ENCODE measurements at places on chromosomes 1 and 21. TPM values are rescaled to one million over a fixed set of nuclear protein-coding genes. Genes with fewer than 3 reads are reported as not detected.
A peak's percentile ranks its signal among the peaks of the same experiment; 100 is the strongest.

Gene IFI16
- 102 TPM for total RNA-seq

Gene SLAMF7
- total RNA-seq: 7.9 TPM

Gene NHLH2
- 0.41 TPM for total RNA-seq

DNA sequence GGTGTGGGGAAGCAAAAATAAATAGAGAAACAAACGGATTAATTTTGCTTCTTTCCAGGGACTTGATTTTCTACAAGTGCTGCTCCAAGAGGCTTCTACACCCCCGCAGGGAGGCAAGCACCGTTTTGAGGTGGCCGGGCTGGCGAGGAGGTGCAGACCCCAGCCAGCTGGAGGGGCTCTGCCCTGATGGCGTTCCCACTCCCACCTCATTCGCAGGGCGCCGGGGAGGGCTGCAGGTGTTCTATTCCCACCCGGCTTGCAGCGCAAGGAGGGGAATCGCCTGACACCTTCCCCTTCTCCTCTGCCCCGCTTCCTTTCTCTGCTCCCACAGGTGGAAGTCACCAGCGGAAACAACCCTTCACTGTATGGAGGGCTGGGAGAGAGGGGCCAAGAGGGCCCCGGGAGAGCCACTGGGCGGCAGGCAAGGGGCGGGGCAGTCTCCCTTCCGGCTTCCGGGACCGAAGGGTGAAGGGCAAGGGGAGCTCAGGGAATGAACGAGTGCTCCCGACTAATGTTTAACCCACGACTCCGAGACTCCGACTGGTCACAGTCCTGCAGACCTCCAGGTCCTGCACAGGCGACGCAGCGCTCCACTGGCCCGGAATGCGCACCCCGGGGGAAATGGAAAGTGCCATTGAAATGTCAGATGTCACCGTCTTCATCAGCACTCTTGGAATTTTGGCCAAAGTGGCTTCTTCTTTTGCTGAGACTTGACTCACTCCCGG lies 29.1 kb downstream of the TEX35 start:
- peak; percentile 72 for DNase-seq

GRCh38 chr1:36562181-36562685 lies 79.5 kb upstream of the CSF3R start:
- peak; percentile 14 for DNase-seq

Gene OR6N2
- 0.30 TPM for total RNA-seq

Gene VSIG8
- 0.35 TPM for total RNA-seq

DNA sequence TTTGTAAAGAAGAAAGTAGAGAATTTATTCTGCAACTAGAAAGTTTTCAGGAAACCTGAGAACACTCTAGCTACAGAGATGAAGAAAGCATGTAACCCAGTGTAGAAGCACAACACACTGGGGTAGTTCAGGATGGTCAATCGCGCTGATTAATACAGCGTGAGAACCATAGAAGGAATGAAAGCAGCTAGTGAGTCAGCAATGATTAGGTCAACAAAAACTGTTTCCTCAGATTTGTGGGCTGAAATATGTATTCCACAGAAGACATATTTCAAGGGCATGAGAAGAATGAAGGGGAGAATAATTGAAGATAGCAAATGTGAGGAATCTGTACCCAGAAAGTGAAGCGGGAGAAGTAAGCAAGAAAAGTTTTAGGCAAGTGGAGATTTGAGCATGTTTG lies 97.8 kb upstream of the ADGRL2 start:
- DNase-seq: no peak

GRCh38 chr1:166947398-166948043 lies 27.8 kb downstream of the ILDR2 start:
- peak; percentile 43 for DNase-seq

GRCh38 chr21:31873696-31874599 lies 1.1 kb downstream of the HUNK start:
- peak; percentile 57 for DNase-seq

Gene S100A7
- not detected for total RNA-seq

GRCh38 chr1:37902983-37903382 lies 43.6 kb upstream of the MTF1 start:
- no peak for DNase-seq

- no peak for DNase-seq
Observed at GRCh38 chr1:14599183-14599791, 802 bp downstream of the KAZN start.

Gene RGS8
- not detected for total RNA-seq

GRCh38 chr1:84856726-84857270 lies 36.2 kb downstream of the LPAR3 start:
- DNase-seq: no peak

DNA sequence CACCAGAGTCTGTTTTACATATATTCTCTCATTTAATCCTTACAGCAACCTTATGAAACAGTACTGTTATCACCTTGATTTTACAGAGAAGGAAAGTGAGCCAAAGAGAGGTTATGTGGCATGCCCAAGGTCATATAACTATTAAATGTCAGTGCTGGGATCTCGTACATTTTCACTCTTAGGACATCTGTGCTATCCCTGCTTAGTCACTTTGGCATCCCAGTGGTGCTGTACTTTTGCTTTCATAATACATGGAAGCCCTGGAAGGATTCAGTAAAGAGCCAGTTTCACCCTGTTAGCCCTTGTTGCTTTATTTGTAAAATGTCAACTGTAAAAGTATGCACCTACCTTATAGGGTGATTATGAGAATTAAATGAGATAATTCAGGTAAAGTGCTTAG lies 104.4 kb downstream of the NFIA start:
- DNase-seq: no peak
